ENCODE measurements at places on chromosomes 13 and 19. TPM values are rescaled to one million over a fixed set of nuclear protein-coding genes. Genes with fewer than 3 reads are reported as not detected.

Gene CLDND2
- 1.1 TPM for total RNA-seq

Gene MEIS3
- 0.09 TPM for total RNA-seq

Gene CEACAM20
- total RNA-seq, result not detected

Gene NKPD1
- not detected for total RNA-seq

Gene MAST1
- 0.27 TPM for total RNA-seq

Gene KIR2DL3
- not detected for total RNA-seq

DNA sequence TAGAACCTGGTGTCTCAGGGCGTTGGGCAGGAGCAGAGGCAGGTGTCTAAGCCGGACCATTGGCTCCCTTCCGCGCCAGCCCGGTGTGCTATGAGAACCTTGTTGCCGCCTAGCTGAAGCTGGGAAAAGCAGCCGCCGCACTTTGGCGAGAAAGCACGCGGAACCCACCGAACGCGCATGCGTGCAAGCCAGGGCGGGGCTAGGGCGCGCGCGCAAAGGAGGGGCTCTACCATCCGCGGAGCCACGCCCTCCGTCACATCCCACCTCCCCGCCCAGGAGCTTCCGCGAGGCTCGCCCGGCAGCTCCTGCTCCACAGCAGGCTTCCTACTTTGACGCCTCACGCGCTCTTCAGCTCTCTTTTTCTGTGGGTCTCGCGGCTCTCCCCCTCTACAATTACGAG lies 51.3 kb downstream of the WDR87 start:
- H3K4me3 ChIP-seq, result no peak overlapping the region
- H3K36me3 ChIP-seq, result no peaks in the 10 kb centered on the region
- no peak for DNase-seq
- no peaks in the 10 kb centered on the region for H3K27me3 ChIP-seq
- H3K27ac ChIP-seq, result no peak overlapping the region

- H3K36me3 ChIP-seq, result peaks cover 26% of the 10 kb centered on the region
- no peaks in the 10 kb centered on the region for H3K4me1 ChIP-seq
- no peak overlapping the region for H3K4me3 ChIP-seq
- no peaks in the 10 kb centered on the region for H3K27me3 ChIP-seq
Measured at GRCh38 chr19:36150586-36150985, 1.7 kb downstream of the COX7A1 start.

GRCh38 chr19:8116437-8117293 lies 32.7 kb downstream of the FBN3 start:
- H3K36me3 ChIP-seq, result no peaks in the 10 kb centered on the region
- H3K27ac ChIP-seq, result no peak overlapping the region
- H3K4me1 ChIP-seq, result 0 out of 2 replicates have a peak, but pooled peaks cover 6% of the 10 kb centered on the region
- no peak for DNase-seq
- H3K27me3 ChIP-seq, result no peaks in the 10 kb centered on the region

DNA sequence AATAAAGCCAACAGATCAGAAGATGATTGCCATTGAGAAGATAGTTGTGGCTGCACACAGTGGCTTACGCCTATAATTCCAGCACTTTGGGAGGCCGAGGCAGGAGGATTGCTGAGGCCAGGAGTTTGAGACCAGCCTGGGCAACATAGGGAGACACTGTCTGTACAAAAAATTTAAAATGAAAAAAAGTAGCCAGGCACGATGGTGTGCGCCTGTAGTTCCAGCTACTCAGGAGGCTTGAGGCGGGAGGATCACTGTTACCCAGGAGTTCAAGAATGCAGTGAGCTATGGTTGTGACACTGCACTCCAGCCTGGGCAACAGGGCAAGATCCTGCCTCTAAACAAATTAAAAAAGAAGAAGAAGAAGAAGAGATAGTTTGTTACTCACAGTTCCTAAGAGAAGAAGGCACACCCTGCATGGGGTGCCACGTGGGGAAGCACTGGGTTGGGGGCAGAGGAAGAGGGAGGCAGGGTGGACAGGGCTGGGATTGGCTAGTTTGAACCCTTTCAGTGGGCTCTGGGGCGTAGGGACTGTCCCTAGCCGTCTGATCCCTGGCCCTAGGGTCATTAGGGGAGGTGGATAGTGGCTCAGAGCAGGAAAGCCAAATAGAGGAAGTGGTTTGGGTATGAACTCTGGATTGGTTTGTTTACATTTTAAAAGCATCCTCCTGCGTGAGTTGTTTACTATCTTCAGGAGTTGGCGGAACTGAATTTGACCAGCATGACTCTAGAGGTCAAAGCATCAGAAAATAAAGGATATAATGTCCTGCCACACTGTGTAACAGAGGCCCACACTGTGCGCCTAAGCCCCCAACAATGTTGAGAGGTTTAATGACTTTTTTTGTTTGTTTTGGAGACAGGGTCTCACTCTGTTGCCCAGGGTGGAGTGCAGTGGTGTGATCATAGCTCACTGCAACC lies 60.5 kb upstream of the MEDAG start:
- H3K4me3 ChIP-seq, result no peak overlapping the region
- peak; percentile 87 for DNase-seq
- H3K27ac ChIP-seq, result peak overlapping the region; percentile 76
- no peaks in the 10 kb centered on the region for H3K36me3 ChIP-seq

- H3K27me3 ChIP-seq, result peaks cover 5% of the 10 kb centered on the region
- no peak for DNase-seq
- peaks cover 47% of the 10 kb centered on the region for H3K4me1 ChIP-seq
- no peak overlapping the region for H3K4me3 ChIP-seq
- H3K27ac ChIP-seq, result no peak overlapping the region
- H3K36me3 ChIP-seq, result no peaks in the 10 kb centered on the region
Measured at GRCh38 chr13:40379794-40380578, 286.5 kb downstream of the FOXO1 start.

DNA sequence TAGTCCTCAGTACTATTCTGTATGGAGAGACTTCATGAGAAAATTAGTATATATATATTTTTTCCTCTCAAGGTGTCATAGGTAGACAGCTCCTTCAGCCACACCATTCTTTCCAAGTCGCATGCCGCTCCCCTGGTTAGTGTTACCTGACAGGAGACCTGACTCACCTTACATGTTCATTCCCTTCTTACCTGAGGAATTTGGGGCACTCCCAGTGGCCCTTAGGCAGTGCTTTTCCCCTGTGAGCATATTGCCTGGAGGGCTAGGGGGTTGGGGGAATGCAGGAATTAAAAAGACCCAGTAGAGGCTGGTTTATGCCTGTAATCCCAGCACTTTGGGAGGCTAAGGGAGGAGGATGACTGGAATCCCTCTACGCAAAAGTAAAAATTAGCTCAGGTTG lies 9.0 kb upstream of the ACTN4 start:
- H3K4me3 ChIP-seq, result no peak overlapping the region
- H3K36me3 ChIP-seq, result no peaks in the 10 kb centered on the region
- no peak for DNase-seq
- H3K27ac ChIP-seq, result no peak overlapping the region
- no peaks in the 10 kb centered on the region for H3K27me3 ChIP-seq

GRCh38 chr19:7644550-7644877 lies 7.6 kb downstream of the STXBP2 start:
- no peak for DNase-seq
- no peaks in the 10 kb centered on the region for H3K4me1 ChIP-seq
- no peak overlapping the region for H3K27ac ChIP-seq
- H3K36me3 ChIP-seq, result no peaks in the 10 kb centered on the region
- H3K27me3 ChIP-seq, result no peaks in the 10 kb centered on the region

GRCh38 chr13:98722958-98723357 lies 29.5 kb downstream of the SLC15A1 start:
- no peak overlapping the region for H3K27ac ChIP-seq
- no peak overlapping the region for H3K4me3 ChIP-seq
- H3K27me3 ChIP-seq, result no peaks in the 10 kb centered on the region
- no peaks in the 10 kb centered on the region for H3K4me1 ChIP-seq

DNA sequence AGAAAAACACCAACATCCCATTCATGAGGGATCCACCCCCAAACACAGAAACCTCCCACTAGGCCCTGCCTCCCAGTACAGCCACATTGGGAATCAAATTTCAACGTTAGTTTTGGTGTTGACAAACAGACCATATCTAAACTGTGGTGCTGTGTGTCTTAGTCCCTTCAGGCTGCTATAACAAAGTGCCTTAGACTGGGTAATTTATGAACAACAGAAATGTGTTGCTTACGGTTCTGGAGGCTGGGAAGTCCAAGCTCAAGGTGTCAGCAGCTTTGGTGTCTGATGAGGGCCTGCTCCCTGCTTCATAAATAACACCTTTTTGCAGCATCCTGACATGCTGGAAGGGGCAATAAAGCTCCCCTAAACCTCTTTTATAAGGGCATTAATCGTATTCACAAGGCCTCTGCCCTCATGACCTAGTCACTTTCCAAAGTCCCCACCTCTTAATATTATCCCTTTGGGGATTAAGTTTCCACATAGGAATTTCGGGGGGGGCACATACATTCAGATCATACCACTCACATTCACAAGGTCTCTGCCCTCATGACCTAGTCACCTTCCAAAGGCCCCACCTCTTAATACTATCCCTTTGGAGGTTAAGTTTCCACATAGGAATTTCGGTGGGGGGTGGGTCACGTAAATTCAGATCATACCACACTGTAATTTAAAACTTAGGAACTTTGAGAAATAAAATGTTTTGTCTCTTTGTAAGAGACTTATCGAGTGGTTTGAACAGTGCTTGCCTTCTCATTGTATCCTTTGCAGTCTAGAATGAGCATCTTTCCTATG lies 27.5 kb downstream of the ZNF507 start:
- H3K4me3 ChIP-seq, result peak overlapping the region; percentile 9
- peak; percentile 90 for DNase-seq
- H3K27ac ChIP-seq, result peak overlapping the region; percentile 98
- H3K36me3 ChIP-seq, result peaks cover 7% of the 10 kb centered on the region
- H3K4me1 ChIP-seq, result peaks cover 61% of the 10 kb centered on the region

- H3K27me3 ChIP-seq, result no peaks in the 10 kb centered on the region
- no peak overlapping the region for H3K4me3 ChIP-seq
- H3K27ac ChIP-seq, result no peak overlapping the region
- H3K36me3 ChIP-seq, result no peaks in the 10 kb centered on the region
Measured at GRCh38 chr19:49727217-49728030, 35.7 kb downstream of the TSKS start.

DNA sequence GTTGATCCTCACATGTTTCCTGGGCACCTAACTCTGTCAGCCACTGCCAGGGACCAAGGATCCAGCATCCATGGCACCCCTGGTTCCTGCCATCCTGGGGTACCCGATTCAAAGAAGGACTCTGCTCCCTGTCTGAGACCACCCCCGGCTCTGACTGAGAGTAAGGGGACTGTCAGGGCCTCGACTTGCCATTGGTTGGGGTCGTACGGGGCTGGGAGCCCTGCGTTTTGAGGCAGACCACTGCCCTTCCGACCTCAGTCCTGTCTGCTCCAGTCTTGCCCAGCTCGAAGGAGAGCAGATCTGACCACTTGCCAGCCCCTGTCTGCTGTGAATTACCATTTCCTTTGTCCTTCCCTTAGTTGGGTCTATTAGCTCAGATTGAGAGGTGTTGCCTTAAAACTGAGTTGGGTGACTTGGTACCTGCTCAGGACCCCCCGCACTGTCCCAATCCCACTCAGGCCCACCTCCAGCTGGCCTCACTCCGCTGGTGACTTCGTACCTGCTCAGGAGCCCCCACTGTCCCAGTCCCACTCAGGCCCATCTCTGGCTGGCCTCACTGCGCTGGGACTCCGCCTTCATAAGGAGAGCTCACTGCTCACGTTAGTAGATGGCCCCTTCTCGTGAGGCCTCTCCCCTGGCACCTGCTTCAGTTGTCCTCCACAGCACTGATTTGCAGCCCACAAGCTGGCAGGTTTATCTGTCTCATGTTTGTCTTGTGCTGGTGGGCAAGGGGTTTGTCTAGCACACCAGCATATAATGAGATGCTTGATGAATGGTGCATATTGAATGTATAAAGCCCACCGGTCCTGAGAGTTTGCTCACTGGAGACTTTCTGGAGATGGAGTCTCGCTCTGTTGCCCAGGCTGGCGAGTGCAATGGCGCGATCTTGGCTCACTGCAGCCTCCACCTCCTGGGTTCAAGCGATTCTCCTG lies 3.9 kb downstream of the RPL28 start:
- H3K4me1 ChIP-seq, result peaks cover 59% of the 10 kb centered on the region
- DNase-seq, result no peak
- H3K4me3 ChIP-seq, result no peak overlapping the region

- no peak overlapping the region for H3K27ac ChIP-seq
- H3K27me3 ChIP-seq, result no peaks in the 10 kb centered on the region
- H3K36me3 ChIP-seq, result peaks cover 3% of the 10 kb centered on the region
- DNase-seq, result no peak
- no peak overlapping the region for H3K4me3 ChIP-seq
Measured at GRCh38 chr19:45710356-45711130, 18.1 kb downstream of the QPCTL start.

- no peak overlapping the region for H3K4me3 ChIP-seq
- peaks cover 14% of the 10 kb centered on the region for H3K4me1 ChIP-seq
- DNase-seq, result no peak
- H3K27me3 ChIP-seq, result no peaks in the 10 kb centered on the region
- H3K27ac ChIP-seq, result no peak overlapping the region
Measured at GRCh38 chr19:48290401-48290770, 20.5 kb downstream of the ZNF114 start.

DNA sequence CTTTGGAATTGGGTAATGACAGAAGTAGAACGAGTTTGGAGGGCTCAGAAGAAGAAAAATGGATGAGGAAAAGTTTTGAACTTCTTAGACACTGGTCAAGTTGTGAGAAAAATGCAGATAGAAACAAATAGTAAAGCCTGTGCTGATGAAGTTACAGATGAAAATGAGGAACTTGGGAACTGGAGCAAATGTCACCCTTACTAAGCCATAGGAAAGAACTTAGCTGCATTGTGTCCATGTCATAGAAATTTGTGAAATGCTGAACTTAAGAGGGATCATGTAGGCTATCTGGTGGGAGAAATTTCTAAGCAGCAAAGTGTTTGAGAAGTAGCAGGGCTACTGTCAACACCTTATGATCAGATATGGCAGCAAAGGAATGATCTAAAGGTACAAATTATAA lies 289.2 kb upstream of the PCDH9 start:
- H3K36me3 ChIP-seq, result no peaks in the 10 kb centered on the region
- DNase-seq, result no peak
- H3K4me1 ChIP-seq, result no peaks in the 10 kb centered on the region
- no peak overlapping the region for H3K27ac ChIP-seq
- no peak overlapping the region for H3K4me3 ChIP-seq

DNA sequence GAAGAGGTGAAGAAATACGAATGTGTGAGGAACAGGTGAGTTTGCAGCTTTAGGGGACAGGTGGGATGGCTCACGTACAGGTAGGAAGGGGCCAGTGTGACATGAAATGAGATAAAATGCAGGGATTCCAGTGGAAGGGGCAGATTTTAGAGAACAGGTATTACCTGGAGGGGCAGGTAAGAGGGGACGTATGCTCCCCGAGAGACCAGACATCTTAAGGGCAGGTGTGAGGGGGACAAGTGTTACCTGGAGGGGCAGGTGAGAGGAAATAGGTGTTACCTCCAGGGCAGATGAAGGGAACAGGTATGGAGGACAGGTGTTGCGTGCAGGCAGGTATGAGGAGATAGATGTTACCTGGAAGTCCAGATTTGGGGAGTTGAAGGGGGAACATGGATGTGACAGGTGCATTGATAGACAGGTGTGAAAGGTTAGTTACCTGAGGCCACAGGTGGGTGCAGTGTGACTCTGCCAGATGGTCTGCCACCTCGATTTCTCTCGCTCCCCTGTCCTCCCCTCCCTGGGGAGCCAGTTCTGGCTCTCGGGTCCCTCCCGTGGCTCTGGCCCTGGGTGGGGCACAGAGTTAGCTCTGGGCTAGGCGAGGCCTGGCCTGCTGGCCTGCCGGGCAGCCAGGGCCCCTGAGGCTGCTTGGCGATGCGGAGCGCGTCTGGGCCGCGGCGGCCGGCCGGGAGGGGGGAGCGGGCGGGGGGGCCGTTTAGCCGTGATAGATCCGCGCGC lies 2.1 kb downstream of the ERFL start:
- no peak overlapping the region for H3K27ac ChIP-seq
- H3K27me3 ChIP-seq, result peaks cover 85% of the 10 kb centered on the region
- no peak for DNase-seq
- H3K4me3 ChIP-seq, result no peak overlapping the region

GRCh38 chr13:46143184-46143701 lies 38.4 kb upstream of the CPB2 start:
- DNase-seq, result peak; percentile 99
- H3K36me3 ChIP-seq, result no peaks in the 10 kb centered on the region
- no peak overlapping the region for H3K4me3 ChIP-seq
- H3K27me3 ChIP-seq, result no peaks in the 10 kb centered on the region

All from HepG2 (cell line).